ENCODE measurements at places on chromosomes 11 and 22.

GRCh38 chr22:46297151-46297812 lies 612 bp downstream of the GTSE1 start:
- DNase-seq: no peak

GRCh38 chr11:44257338-44258189 lies 52.4 kb downstream of the ALX4 start:
- no peak for DNase-seq

DNA sequence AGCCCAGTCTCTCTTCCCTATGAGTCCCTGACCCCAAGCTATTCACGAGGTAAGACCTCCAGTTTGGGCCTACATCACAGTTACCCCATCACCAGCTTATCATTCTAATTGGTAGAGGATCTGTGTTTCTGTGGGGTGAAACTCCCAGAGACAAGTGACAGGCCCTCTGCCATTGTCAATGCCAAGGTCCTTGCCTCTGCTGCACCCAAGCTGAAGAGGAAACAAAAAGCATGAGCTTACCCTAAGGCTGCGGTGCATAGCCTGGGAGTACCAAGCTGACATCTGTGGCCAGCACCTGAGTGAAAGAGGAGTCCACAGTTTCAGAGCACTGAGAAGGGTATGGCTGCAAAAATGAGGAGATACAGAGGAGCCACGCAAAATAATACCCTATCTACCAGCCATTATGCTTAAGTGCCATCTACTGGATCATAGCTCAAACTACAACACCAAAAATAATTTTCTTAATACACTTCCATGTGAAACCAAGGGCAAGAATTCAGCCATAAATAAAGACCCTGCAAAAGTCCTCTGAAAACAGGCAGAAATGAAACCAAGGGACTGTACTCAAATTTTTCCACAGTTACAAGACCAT lies 62.3 kb upstream of the ANO5 start:
- no peak for DNase-seq

DNA sequence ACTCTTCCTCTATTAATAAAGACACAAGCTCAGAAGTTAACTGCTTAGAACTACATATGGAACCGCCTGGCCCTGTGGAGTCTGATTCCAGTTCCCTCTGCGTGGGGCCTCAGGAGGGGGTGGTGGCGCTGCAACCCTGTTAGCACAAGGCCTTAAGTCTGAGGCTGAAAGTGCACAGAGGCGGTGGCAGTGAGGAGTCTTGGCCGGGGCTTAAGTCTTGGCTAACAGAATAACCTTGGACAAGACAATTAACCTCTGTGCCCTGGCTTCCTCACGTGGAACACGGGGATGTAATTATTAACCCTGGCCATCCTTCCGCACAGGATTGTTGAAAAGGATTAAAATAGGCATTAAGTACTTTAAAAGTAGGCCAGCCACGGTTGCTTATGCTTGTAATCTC lies 191.5 kb downstream of the CEP164 start:
- DNase-seq: no peak

GRCh38 chr11:64518928-64519327 lies 72.1 kb upstream of the SLC22A12 start:
- DNase-seq: no peak

DNA sequence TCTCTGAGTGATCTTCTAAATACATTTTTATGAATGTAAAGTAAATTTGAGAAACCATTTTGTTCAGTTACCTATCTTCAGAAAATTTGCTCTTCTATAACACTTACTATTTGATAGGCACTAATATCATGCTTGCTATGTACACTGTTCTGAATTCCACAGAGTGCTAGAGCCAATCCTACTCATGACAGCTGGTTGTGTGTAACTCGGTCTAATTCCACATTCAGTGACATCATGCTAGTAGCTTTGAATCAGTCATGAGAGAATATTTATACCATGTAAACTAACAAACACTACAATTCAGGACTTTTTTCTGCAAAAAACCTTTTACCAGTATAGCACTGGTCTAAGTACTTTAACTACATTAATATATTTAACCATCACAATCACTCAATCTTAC lies 902.9 kb downstream of the DLG2 start:
- no peak for DNase-seq

DNA sequence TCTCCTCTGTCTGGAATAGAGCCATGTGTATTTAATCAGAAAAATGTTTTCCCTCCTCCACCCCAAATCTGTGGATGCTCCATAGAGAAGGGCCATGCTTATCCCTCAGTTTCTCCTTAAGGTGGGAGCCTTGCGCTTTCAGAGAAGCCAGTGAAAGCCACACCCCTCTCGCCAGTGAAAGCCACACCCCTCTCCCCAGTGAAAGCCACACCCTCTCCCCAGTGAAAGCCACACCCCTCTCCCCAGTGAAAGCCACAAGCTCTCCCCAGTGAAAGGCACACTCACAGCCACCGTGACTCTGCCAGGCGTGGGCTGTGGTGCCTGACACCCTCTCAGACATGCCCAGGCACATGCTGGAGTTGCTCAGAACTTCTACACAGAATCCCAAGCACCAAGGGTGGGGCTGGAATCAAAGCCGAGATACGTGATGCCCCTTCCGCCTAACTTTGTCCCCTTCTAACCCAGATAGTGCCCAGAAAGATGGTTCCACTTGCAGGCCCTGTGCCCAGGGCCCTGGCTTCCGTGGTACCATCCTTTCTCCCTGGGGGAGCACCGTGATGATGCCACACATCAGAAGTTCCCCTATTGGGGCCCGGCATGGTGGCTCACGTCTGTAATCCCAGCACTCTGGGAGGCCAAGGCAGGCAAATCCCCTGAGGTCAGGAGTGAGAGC lies 16.5 kb upstream of the PRR5 start:
- DNase-seq: no peak

GRCh38 chr11:63958008-63958407 lies 16.4 kb upstream of the COX8A start:
- DNase-seq: no peak

DNA sequence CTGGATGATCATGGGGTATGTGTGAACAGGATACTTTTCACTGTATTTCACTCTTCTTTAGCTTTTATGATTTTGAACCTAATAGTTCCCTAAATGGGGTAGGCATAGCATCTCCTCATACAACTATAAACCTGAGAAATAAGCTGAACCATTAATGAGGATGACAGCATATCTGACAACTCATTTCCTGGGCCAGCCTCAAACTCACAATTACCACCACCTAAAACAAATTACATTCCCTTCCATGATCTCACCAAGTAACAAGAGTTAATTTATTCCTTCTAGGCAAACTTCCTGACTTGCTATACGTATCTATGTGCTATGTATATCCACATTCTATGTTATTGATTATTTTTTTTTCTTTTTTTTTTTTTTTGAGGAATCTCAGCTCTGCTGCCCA lies 23.0 kb downstream of the SIK3 start:
- DNase-seq: no peak

GRCh38 chr11:126821827-126822226 lies 178.7 kb downstream of the KIRREL3 start:
- DNase-seq: no peak

GRCh38 chr22:19203834-19204233 lies 25.3 kb upstream of the SLC25A1 start:
- DNase-seq: no peak

- no peak for DNase-seq
These were observed 21.0 kb downstream of the PTPN5 start for GRCh38 chr11:18770479-18771125.

- no peak for DNase-seq
These were observed 20.1 kb downstream of the TSSC4 start for GRCh38 chr11:2420502-2421225.

GRCh38 chr11:61700212-61700611 lies 20.0 kb downstream of the DAGLA start:
- no peak for DNase-seq

DNA sequence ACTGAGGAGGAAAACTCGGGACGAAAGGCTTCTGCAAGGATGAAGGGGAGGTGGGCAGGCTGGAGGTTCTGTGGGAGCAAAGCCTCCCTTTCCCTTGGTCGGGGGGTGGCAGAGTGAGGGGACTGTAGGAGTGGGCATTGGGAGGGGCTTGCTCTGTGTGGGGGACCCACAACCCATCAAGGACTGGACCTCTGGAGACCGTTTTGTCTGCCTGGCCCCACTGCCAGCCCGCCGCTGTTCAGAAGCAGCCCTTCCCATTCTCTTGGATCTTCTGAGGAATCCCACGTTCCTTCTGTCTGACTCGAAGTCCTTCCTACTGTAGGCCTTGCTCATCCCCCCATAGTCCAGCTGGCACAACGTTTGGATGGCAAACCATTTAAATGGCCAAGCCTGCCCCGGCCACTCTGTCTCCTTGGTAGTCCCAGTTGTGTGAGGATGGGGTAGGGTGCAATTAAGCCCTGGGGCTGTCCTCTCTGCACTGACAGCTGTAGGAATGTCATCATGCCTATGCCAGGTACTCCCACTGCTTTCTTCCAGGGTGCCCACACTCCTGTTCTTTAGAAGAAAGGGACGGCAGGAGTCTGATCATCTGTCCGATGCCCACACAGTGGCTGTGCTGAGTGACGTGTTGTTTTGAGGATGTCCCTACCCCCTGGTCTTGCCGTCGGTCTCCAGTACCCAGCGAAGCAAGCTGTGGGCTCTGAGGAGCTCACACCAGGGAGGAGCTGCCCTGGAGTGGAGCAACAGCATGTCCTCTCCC lies 17.0 kb upstream of the NECTIN1 start:
- DNase-seq: no peak

DNA sequence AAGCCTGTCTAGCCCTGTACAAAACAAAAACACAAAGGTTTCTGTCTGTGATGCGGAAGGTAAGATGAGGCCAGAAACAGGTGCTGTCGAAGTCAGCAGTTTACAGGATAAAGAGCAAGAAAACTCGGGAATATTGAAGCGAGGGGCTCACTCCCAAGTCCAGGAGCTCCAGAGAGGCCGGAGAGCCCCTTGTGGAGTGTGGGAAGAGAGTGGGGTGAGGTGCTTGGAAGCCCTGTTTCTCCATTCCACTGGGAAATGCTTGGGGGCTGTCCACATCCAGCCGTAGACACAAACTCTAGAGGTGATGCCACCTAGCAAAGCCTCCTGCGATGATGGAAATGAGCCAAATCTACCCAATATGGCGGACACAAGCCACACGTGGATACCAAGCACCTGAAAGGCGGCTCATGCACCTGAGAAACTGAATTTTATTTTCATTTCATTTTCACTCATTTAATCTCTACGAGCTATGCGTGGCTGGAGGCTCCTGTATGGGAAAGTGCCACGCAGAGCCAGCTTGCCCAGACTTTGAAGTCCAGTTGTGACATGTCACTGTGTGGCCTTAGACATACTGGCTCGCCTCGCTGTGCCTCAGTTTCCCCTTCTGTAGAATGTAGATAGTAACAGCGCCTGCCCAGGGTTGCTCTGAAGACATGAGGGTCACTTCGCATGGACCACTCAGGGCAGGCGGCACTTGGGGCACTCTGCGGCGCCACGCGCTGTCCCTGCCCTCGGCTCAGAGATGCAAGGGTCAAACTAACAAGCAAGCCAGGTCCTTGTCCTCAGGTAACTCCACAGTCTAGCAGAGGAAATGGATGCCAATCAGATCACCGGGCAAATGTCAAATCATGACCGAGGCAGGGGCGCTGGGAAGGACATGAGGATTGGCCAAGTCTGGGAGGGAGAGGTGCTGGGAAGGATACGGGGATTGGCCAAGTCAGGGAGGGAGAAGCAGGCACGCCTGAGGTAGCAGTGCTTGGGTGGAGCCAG lies 684.7 kb downstream of the TBC1D22A start:
- DNase-seq: no peak

DNA sequence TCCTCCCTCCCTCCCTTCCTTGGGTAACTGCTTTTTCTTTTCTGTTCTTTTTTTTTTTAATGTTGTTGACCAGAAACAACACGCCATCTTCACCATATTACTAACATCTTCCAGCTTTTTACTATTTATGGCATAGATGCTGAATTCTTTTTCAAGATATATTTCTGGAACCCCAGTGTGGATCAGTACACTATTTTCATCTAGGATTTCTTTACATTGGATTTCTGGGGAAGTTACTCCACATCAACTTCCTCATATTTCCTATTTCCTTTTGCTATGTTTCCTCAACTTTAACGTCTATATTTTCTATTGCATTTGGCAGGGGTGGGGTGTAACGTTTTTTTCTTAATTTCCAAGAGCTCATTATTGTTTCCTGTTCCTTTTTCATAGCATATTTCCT lies 7.0 kb downstream of the PGM2L1 start:
- no peak for DNase-seq

GRCh38 chr11:125554038-125554437 lies 15.2 kb upstream of the EI24 start:
- no peak for DNase-seq

DNA sequence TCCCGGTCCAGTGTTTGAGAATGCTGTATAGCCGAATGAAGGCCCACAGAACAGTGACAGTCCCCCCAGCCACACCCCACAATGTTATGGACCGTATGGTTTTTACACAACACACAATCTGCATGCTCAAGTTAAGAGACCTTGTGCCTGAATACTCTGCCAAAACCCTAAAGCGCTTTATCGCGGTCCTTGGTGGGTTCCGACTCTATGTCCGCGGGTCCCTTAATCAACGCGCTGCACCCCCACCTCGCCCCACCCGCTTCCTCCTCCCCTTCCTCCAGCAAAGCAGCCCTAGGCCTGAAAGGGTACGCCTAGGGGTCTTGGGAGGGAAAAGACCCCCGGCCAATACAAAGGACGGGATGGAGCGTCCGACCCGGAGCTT lies 442 bp downstream of the COPB1 start:
- DNase-seq: no peak

DNA sequence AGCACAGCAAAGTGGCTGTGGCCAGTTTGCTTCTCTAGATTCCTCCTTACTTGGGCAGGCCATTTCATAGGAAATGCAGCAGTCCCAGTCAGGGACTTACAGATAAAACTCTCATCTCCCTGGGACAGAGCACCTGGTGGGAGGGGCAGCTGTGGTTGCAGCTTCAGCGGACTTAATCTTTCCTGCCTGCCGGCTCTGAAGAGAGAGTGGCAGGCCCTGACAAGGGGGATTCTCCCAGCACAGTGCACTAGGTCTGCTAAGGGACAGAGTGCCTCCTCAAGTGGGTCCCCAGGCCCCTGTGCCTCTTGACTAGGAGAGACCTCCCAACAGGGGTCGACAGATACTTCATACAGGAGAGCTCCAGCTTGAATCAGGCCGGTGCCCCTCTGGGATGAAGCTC lies 1649.1 kb downstream of the LRRC4C start:
- DNase-seq: no peak

DNA sequence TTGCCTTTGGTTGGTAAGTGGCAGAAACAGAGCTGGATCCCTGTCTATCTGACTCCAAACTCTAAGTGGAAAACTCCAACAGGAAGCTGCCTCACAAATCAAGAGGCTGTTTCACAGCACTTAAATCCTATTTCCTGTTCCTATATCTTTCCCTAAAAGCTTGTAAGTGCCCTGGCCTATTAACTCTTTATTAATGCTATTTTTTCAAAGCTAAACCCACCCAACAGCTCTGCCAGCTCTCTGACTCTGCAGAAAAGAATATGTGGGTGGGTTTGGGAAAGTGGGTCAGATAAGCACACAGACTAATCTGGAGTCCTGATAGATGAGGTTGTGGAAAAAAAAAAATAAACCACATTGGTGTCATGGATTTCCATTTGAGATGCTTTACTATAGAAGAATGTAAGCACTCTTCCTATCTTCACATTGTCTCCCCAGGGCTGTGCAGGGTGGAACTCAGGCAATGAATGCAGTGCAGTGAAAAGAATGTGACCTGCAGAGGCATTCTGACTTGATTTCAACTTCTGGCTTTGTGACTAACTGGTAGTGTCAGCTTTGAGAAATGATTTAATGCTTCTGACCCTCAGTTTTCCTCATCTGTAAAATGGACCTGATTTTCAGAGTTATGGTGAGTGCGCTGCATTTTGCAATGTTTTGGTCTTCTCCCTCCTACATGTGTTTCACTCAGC lies 125.6 kb downstream of the AASDHPPT start:
- DNase-seq: no peak

All from DMS79 (cell line).